C1 segment of cervical spinal cord (tissue), 14 donors: ENCODE measurements at places on chromosomes 6 and 20.

DNA sequence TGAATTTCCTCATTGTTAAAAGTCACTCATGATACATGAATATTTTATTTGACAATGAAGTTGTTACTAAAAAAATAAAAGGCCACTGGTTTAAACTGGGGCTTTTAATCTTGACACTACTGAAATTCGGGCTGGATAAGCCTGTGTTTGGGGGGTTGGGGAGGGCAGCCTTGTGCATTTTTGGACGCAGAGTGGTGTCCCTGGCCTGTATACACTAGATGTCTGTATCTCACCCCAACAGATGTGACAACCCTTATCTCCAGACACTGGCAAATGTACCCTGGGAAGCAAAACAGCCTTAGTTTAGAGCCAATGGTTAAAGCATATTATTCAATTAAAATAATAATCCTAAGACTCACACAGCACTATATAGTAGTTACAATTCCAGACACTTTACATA is 24.8 kb downstream of the MAN1A1 start:
- DNase-seq = no peak

- DNase-seq = no peak
These were observed 34.9 kb downstream of the GPLD1 start for GRCh38 chr6:24454452-24454851.

DNA sequence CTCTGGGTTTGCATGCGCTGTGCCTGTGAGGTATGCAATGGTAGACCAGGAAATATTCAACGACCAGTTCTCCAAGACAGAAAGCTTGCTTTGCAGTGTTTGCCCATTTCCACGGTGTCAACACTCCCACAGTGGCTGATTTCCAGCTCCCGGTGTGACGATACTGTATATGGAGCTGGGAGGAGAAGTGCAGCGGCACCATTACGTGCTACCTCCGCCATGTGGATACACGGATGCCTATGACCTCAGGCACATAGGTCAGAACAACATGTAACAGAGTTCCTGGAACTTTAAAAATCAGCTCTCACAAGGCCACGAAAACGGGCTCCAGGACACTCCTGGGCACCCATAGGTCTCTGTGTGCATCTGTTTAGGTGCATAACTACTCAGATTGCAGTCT is 51.1 kb downstream of the NFATC2 start:
- DNase-seq = no peak

GRCh38 chr6:32665661-32666060 is 796 bp downstream of the HLA-DQB1 start:
- DNase-seq = no peak

DNA sequence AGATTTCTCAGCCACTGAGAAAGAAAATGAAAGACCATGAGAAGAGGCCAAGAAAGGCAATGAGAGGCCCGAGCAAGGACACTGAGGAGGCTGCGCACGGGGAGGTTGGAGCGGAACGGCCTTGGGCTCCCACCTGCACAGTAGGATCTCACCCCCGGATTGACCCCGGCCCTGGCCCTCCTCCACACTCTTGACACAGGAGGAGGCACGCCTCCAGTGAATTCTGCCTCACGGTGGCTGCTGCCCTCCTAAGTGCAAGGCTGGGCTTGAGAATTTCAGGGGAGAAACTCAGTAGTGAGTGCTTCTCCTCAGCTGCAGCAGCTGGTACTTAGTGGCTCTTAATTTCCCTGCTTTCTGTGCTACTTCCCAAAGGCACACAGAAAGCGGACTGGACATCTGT is 18.0 kb downstream of the MRPL14 start:
- DNase-seq = no peak

DNA sequence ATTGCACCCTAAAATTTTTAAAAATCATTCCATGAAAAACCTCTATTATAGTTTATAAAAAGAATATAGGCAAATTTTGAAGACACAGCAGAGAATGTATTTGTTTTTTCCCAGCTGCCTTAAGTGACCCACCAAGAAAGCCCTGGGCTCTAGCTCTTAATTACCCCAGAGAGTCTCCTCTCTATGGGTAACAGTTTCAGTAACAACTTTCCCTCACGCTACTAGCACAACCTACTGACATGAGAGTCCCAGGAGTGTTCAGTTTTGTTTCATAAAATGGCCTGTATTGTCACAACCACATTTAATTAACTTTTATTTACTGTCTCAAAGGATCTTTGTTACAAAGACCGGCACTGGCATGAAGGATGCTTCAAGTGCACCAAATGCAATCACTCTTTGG is 41.5 kb downstream of the FHL5 start:
- DNase-seq = no peak

DNA sequence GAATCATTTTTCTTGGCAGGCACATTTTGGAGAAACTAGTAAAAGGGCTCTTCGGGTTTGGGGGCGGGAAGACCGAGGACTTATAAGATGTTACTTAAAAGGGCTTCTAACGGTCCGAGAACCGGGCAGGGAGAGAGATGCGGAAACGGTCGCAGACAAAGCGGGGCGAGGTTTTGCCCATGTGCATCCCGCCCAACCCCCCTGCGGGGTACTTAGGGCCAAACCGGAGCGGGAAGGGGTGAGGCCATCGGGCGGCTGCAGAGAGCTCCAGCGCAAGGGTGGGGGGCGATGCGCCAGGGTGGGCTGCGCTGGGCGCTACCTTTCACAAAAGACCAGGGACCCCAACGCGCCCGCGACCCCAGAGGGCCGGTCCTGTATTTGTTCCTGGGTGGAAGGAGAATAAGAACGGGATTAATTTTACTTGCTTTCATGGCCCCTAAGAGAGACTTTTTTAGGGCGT is 616 bp downstream of the TUBB start:
- peak; percentile 47 for DNase-seq

DNA sequence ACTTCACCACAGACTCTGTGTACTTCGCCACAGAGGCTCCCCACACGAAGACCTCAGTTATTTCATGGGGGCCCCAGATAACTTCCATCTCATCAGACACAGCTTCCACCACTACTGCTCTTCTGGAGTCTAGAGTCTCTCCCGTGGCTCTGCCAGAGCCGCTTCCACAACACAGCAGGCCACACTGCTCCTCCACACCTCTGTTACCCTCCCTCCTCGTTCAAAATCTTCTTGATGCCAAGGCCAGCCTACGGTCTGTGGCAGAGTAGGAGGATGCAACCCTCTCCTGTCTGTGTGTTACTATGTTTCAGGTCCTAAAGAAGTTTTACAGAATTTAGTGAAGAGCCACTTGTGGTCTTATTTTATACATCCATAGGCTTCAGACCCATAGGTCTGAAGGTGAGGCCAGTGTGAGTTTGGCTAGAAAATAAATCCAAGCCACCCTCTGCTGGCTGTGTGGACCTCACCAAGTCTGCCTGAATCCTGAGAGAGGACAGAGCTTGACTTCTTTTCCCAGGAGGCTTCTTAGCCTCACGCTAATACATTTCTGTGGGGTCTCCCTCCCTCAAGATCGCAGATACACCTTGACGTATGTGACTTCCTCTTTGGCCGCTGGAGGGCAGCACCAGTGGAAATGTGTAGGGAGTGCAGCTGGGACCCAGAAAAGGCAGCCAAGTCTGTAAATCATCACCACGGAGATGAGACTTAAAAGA is 197.7 kb downstream of the FAXC start:
- no peak for DNase-seq

- DNase-seq = no peak
These were observed 71.5 kb downstream of the FILIP1 start for GRCh38 chr6:75422024-75422639.

- no peak for DNase-seq
These were observed 11.0 kb downstream of the SESN1 start for GRCh38 chr6:109083657-109084056.

GRCh38 chr6:149899926-149900619 is 2.2 kb upstream of the RAET1E start:
- DNase-seq = no peak

DNA sequence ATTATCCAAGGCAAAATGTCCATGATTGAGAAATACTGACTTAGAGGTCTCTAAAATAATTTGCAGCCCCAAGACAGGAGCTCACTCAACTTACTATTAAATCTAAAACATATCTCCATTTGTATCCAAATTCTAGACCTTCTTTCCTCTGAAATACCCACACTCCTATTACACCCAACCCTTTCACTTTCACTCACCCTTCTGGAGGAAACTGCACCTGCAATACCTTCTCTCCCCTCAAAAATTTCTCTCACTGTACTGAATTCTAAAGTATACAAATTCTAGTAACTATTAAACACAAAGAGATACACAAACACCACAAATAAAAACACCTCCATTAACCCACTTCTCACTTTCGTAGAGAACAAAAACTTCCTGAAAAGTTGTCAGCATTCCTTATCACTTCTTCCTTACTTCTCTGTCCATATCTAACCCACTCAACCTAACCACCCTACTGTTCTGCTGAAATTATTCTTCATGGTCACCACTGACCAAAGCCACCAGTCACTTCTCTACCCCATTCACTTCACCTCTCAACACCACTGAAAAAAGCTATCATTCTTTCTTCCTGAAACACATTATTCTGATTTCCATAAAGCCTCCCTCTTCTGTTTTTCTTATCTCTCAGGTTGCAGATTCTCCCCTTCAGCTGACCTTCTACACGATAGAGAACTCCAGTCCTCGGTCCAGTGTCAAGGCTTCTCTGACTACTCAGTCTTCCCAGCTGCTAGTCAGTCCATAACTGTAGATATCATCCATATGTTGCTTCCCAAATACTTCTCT is 12.0 kb downstream of the LMBRD1 start:
- DNase-seq = no peak

DNA sequence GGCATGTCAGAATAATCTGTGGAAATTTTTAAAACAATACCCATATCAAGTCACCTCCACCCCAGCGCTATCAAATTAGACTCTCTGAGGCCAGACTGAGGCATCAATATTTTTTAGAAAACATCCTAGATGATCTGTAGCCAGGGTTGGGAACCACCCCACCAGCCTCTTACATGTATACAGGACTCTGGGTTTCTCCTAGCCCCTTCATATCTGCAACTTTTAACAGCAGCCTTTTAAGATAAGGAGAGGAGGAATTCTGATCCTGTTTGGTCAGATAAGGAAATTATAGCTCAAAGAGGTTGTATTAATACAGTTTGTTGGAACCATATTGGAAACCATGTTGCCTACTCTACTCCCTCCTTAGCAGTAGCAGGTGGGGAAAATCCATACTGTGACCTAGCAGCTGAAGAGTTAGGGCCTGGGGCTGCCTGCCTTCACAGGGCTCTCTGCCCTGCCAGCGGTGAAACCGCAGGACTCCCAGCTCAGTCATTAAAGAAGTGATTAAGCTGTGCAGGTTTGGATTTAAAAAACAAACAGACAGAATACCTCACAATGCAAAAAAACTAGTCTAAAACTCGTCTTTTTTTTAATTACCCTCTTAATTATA is 30.0 kb downstream of the BRPF3 start:
- no peak for DNase-seq

- no peak for DNase-seq
These were observed 60.1 kb upstream of the LTV1 start for GRCh38 chr6:143783077-143783476.

GRCh38 chr20:58090161-58090560 is 138.3 kb downstream of the ANKRD60 start:
- DNase-seq = no peak

- no peak for DNase-seq
These were observed 7.8 kb downstream of the PREX1 start for GRCh38 chr20:48819821-48820648.

GRCh38 chr6:25094726-25095125 is 159.0 kb upstream of the RIPOR2 start:
- DNase-seq = no peak

DNA sequence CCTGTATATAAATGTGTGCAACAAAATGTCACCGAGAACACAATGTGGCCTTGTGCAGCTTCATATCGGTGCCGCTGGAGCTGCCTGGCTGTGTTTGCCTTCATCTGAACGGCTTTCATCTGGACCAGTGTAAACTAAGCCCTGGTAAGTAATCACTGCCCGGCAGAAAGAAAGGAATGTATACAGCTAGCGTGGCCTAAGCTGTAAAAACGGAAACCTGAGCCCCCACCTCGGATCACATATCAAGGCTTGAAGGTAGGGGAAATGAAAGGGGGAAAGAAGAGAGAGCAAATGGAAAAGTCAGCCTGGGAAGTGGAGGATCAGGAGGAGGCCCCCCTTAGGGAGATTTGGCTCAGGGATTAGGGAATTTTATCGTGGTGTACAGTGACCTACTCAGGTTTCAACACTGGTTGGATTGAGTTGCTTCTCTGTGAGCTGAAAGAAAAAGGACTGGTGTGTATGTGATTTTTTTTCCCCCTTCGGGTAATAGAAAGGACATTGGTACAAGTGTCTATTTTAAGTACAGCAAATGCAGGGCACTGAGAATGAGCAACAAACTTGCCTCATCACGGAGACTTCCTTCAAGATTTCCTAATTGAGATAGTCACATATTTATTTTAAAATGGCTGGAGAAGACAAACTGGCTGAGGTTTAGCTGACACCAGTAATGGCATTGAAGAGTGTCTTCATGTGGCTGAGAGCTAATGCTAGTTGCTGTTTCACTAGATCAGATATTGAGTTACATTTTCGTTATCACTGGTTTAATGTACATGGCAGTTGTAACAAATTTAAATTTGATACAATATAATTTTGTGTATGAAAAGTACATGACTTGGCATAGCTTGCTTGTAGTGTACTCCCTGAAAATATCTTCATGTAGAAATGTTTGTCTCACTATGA is 3.5 kb downstream of the SOBP start:
- DNase-seq = no peak

GRCh38 chr6:117615750-117616390 is 13.6 kb upstream of the GOPC start:
- DNase-seq = no peak

DNA sequence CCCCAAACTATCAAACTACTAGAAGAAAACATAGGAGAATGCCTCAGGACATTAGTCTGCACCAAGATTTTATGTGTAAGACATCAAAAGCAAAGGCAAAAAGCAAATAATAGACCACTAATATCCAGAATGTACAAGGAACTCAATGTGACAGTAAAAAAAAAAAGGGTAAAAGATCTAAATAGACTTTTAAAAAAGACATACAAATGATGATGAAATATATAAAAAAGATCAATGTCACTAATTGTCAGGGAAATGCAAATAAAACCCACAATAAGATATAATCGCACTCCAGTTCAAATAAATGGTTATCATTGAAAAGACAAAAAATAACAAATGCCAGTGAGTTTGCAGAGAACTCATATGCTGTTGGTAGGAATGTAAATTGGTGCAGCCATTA is 118.3 kb upstream of the DUSP22 start:
- no peak for DNase-seq

DNA sequence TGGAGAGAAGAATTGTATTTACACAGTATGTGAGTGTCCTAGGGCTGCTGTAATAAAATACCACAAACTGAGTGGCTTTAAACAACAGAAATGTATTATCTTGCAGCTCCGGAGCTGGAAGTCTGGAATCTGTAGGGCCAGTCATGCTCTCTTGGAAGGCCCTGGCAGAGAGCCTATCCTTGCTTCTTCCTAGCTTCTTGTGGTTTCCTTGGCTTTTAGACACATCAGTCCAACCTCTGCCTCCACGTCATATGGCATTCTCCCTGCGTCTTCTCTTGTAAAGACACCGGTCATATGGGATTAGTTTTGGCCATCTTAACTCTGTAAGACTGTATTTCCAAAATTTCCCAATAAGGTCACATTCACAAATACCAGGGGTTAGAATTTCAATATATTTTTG is 10.8 kb downstream of the FNDC1 start:
- no peak for DNase-seq
